ENCODE measurements at places on chromosomes 7 and 10.

- DNase-seq, result no peak
Observed at GRCh38 chr10:120931423-120931822, 80.3 kb downstream of the WDR11 start.

DNA sequence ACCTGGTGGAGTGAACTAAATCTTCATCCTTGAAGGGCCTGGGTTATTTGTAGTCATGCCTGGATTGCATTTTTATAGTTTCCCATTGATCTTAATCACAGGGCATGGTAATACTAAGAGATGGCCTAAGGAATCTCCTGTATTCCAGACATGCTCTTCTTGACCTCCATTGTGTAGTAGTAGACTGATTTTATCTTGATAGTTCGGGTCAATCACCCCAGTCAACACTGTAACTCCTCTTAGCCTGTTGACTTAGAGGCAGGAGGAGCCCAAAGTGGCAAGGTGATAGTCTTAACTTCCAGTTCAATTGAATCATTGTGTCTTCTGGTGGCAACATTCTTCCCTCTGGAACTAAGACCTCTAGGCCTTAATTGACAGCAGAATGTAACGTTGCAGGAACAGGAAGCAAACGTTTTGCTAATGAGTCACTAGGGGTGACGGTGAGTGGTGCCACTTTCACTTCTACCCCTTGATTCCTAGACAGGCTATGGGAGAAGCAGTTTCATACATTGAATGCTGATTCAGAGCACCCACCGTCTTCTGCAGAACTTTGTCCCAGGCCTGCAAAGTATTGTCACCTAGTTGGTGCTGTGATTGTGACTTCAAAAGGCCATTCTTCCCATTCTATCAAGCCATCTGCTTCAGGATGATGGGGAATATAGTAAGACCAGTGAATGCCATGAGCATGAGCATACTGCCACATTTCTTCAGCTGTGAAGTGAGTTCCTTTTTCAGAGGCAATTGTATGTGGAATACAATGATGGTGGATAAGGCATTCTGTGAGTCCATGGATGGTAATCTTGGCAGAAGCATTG is 24.0 kb upstream of the PAPSS2 start:
- no peak for DNase-seq

DNA sequence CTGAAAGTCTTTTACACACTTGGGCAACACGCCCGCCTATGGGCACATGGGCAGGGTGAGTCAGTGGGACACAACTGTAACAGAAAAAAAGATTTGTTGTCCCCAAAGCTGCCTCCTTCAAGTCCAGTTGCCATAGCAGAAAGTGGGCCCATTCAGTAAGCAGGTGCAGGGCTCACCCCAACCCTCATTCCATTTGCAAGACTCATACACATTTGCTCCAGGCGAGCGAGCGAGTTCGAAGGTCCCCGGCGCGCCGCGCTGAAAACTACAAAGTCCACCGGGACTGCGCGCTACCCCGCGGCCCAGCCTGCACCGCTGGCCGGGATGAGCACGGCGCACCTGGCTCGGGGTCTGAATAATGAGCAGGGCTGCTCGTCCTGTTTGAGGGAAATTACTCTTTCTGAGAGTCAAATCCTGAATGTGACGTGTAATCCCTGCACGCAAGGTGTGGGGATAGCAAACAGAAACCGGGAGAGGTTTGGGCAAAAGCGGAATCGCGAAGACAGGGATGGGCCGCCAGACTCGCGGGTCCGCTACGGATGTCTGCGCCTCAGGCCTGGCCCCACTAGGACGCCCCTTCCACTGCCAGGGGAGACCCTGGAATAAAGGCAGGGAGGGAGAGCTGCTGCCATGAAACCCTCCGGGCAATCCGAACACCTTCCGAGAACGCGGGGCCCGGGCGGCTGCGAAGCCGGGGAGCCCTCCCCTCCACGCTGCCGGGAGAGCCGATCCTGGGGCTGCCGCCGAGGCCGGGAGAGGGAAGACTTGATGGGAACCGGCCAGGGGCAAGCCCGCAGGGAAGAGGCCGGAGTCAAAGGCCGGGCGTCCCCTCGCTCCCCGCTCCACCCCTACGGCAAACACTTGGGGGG is 982 bp downstream of the COBL start:
- DNase-seq, result peak; percentile 46

GRCh38 chr10:50653142-50653541 is 29.4 kb upstream of the SGMS1 start:
- no peak for DNase-seq

Measured in left kidney (tissue), 8 donors.